ENCODE measurements at places on chromosomes 3 and 15. TPM values are rescaled to one million over a fixed set of nuclear protein-coding genes. Genes with fewer than 3 reads are reported as not detected.

DNA sequence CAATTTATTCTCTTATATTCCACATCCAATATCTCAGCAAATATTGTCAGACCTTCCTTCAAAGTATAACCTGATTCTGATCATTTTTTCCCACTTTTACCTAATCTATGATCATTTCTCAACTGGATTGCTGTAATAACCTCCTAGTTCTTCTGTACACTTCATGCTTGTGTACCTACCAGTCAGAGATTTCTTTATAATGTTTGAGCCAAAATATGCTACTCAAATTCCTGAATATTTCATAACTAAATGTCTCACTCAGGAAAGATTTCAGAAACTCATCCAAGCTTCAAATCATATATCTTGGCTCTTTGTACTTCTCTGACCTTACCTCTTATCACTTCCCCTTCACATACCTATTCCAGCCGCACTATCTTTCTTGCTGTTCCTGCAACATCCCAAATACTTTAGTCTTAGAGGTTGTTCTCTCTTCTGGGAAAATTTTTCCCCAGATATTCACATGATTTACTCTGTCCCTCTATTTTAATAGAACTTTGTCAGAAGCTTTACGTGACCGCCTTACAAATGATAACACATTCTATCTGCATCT lies 20.0 kb downstream of the BCHE start:
- DNase-seq: no peak

- DNase-seq: no peak
Observed at GRCh38 chr3:16377196-16377595, 112.2 kb downstream of the OXNAD1 start.

- no peak for DNase-seq
Observed at GRCh38 chr3:5448246-5448645, 260.7 kb downstream of the EDEM1 start.

Gene KNL1
- 4.7 TPM for total RNA-seq

Measured in occipital lobe (tissue), 3 donors.